A549 treated with Hydrocortisone at 1 μM for 4 hours (cell line): ENCODE measurements at places on chromosomes 5 and 9. TPM values are rescaled to one million over a fixed set of nuclear protein-coding genes. Genes with fewer than 3 reads are reported as not detected.

Gene TPPP
- total RNA-seq, result 6.4 to 7.4 TPM (median 7.2 TPM) in 5 replicates

Gene OR1J2
- total RNA-seq, result not detected in 5 replicates

Gene PCDHB14
- total RNA-seq, result 0.06 to 0.10 TPM (median 0.08 TPM) in 5 replicates

Gene STPG3
- not detected in 5 replicates for total RNA-seq

Gene SLC46A2
- not detected in 5 replicates for total RNA-seq

Gene HNRNPK
- 535 to 730 TPM (median 554 TPM) in 5 replicates for total RNA-seq

Gene OGN
- total RNA-seq, result not detected in 5 replicates

Gene TCF7
- total RNA-seq, result 9.7 to 11.2 TPM (median 11.1 TPM) in 5 replicates

Gene SLC44A1
- 23.0 to 32.6 TPM (median 31.4 TPM) in 5 replicates for total RNA-seq

Gene FOXD4L3
- 0.08 to 0.16 TPM (median 0.12 TPM) in 3 of 5 replicates, not detected in the others for total RNA-seq

Gene DEPDC1B
- 13.2 to 17.6 TPM (median 15.0 TPM) in 5 replicates for total RNA-seq

Gene DMRTA1
- total RNA-seq, result 0.53 to 0.68 TPM (median 0.60 TPM) in 5 replicates

Gene REEP2
- total RNA-seq, result 5.9 to 7.5 TPM (median 7.0 TPM) in 5 replicates

Gene PSMD5
- total RNA-seq, result 28.0 to 37.7 TPM (median 29.8 TPM) in 5 replicates

Gene PTPDC1
- 2.8 to 5.0 TPM (median 4.3 TPM) in 5 replicates for total RNA-seq

Gene CETN3
- total RNA-seq, result 17.6 to 23.6 TPM (median 22.4 TPM) in 5 replicates

Gene DRD1
- 0.06 to 0.16 TPM (median 0.09 TPM) in 5 replicates for total RNA-seq

Gene NKD2
- 18.4 to 22.7 TPM (median 22.2 TPM) in 5 replicates for total RNA-seq

Gene TYRP1
- 0.05 TPM in 2 of 5 replicates, not detected in the others for total RNA-seq

Gene ZNF300
- total RNA-seq, result 2.0 to 3.0 TPM (median 2.3 TPM) in 5 replicates

Gene PAEP
- total RNA-seq, result 0.27 to 0.46 TPM (median 0.37 TPM) in 5 replicates

Gene OR13C4
- total RNA-seq, result not detected in 5 replicates

Gene HTR4
- total RNA-seq, result not detected in 5 replicates

Gene C5orf52
- total RNA-seq, result not detected in 5 replicates

Gene NIPSNAP3A
- 10.4 to 14.6 TPM (median 14.1 TPM) in 5 replicates for total RNA-seq
